ENCODE measurements at places on chromosomes 5 and 9.

DNA sequence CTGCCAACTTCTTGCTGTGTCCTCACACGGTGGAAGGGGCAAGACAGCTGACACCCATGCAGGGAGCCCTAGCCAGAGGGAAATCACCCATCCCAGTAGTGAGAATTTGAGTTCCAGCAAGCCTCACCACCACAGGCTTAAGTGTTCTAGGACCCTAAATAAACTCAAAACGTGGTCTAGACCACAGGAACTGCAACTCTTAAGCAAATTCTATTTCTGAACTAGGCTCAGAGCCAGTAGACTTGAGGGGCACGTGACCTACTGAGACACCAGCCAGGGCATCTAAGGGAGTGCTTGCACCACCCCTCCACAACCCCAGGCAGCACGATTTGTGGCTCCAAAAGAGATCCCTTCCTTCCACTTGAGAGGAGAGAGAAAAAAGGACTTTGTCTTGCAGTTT lies 96.0 kb upstream of the PHF24 start:
- DNase-seq, result peak; percentile 83

GRCh38 chr5:138653502-138653901 lies 78.3 kb upstream of the HSPA9 start:
- peak; percentile 44 for DNase-seq

GRCh38 chr5:81482595-81482994 lies 88.7 kb upstream of the ACOT12 start:
- DNase-seq, result no peak

DNA sequence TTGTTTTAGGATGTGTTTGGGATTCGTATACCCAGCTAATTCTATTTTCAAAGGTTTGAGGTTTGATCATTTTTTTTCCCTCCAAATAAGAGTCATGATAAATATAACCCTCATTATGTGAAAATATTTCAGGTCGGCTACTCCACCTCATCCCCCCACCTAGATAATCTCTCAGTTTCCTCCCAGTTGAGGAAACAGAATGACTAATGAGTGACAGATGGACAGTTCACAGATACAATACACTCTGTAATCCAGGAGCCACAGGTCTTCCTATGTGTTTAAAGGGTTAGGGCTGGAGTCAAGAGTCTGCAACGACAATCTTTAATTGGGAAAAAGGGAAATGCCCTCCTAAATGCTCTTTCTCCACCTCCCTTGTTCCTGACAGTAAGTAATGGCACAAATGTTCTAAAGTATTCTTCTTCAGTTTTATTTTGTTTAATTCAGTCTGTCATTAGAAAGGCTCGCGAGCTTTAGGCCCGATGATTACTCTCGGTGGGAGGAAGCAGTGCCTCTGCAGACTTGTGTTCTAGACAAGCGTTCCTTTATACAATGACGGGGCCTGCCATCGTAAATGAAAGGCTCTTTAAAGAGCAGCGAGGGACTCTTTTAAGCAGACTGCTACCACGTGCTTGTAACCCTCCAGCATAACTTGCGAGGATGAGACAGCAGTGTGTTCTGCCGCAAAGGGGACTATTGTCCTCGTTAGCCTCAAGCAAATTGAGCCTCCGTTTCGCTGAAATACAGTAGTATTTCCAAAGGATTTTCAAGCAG lies 69.0 kb downstream of the MEF2C start:
- DNase-seq, result no peak

GRCh38 chr9:36999728-37000333 lies 34.2 kb downstream of the PAX5 start:
- peak; percentile 18 for DNase-seq

- DNase-seq, result no peak
Observed at GRCh38 chr5:118366429-118366828, 621.9 kb downstream of the DTWD2 start.

DNA sequence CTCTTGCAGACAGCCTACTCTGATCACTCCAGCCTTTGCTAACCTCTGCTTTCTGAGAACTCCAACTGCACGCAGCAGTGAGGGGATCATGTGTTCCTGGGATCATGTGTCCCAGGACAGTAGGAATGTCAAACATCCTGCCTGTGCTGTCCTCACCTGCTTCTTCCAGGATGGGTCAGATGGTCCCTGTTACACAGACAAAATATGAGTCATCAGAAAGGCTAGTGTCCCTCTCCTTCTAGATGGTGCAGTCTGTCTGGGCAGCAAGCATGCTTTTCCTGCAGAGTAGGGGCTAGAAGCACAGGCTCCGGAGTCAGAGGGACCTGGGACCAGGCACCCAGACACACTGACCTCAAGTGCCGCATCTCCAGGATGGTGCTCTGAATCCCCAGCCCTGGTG lies 20.1 kb upstream of the SLC25A48 start:
- DNase-seq, result no peak

DNA sequence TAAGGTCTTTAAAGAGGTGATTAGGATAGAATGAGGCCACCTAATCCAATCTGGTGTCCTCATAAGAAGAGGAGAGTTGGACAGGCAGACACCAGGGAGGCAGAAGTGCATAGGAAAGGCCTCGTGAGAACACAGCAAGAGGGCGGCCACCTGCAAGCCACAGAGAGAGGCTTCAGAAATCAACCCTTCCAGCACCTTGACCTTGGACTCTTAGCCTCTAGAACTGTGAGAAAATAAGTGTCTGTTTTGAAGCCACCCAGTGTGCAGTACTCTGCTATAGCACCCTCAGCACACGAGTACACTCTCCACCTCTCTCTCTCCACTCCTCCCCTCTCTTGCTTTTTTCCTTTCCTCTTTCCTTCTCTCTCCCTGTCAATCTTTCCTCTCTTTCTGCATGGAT lies 26.8 kb downstream of the NIPAL4 start:
- no peak for DNase-seq

DNA sequence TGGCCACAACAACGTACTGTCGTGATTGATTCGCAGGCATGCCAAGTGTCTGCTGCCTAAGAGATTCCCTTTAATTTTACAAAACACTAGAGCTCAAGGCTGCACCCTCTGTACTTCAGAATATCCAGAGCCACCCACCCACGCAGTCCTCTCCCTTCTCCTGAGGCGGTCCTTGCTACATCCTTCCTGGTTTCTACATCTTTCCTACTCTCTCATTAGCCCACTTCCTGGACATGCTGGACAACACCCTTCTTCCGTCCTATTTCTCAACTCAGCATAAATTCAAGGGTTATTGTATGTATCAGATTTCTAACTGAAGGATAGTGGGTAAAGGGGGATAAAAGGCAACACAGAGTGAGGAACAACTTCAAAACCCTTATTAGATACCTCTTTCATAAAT lies 148.4 kb upstream of the MAP3K1 start:
- peak; percentile 15 for DNase-seq

DNA sequence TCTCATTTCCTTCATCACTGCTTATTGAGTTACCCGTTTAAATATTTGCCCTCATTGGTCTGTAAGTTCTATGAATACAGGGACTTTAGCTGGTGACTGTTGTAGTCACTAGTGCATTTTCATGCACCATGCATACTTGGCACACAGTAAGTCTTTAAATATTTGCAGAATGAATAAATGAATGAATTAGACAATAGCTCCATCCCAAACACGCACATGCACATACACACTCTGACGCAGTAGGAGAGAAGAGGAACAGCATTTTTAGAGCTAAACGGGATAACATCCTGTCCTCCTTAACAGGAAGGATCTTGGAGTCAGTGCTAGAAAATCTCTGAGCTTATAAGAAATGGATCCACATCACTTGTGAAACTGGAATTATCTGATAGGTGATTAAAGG lies 447.7 kb downstream of the KIF4B start:
- DNase-seq, result no peak
